ENCODE measurements at places on chromosomes 3 and 15. TPM values are rescaled to one million over a fixed set of nuclear protein-coding genes. Genes with fewer than 3 reads are reported as not detected.

DNA sequence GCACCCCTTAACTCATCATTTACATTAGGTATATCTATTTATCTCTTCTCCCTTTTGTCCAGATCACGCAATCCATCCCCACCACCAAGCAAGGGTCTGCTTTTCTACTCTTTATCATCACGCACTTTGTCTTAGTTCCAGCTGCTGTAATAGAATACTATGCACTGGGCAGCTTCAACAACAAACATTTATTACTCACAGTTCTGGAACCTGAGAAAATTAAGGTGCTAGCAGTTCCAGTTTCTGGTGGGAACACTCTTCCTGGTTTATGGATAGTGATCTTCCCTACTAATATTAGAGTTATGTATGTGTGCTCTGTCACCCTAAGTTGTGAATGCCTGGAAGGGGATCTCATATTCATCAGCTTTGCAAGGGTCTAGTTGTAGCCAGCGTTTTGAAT is 687.0 kb downstream of the NTRK3 start:
- DNase-seq, result no peak

- no peak for DNase-seq
Observed at GRCh38 chr15:70375006-70375431, 277.3 kb upstream of the TLE3 start.

- no peak for DNase-seq
Observed at GRCh38 chr3:147701195-147701594, 292.0 kb downstream of the ZIC1 start.

TRPC1 gene
- 91.6 TPM for total RNA-seq

DCLK3 gene
- 3.6 TPM for total RNA-seq

EFL1 gene
- total RNA-seq, result 25.2 TPM

Measured in cerebellum (tissue), 4 donors.